ENCODE measurements at places on chromosomes 2 and 18. TPM values are rescaled to one million over a fixed set of nuclear protein-coding genes. Genes with fewer than 3 reads are reported as not detected.

GRCh38 chr2:216574586-216574985 lies 58.6 kb upstream of the IGFBP2 start:
- H3K36me3 ChIP-seq, result peaks cover 10% of the 10 kb centered on the region
- no peaks in the 10 kb centered on the region for H3K27me3 ChIP-seq
- peaks cover 8% of the 10 kb centered on the region for H3K4me1 ChIP-seq
- H3K4me3 ChIP-seq, result no peak overlapping the region
- DNase-seq, result no peak
- H3K27ac ChIP-seq, result no peak overlapping the region

Gene HOXD3
- not detected for total RNA-seq

- no peaks in the 10 kb centered on the region for H3K36me3 ChIP-seq
- no peak overlapping the region for H3K4me3 ChIP-seq
- no peak for DNase-seq
- H3K27ac ChIP-seq, result no peak overlapping the region
- H3K4me1 ChIP-seq, result 0 out of 2 replicates have a peak, but pooled peaks cover 4% of the 10 kb centered on the region
These were observed 96.2 kb downstream of the COPS8 start for GRCh38 chr2:237181844-237182243.

GRCh38 chr2:66095820-66096345 lies 339.0 kb upstream of the MEIS1 start:
- no peaks in the 10 kb centered on the region for H3K27me3 ChIP-seq
- H3K4me1 ChIP-seq, result 0 out of 2 replicates have a peak, but pooled peaks cover 4% of the 10 kb centered on the region
- no peak overlapping the region for H3K27ac ChIP-seq
- peak; percentile 20 for DNase-seq
- H3K36me3 ChIP-seq, result 0 out of 2 replicates have a peak, but pooled peaks cover 2% of the 10 kb centered on the region

GRCh38 chr2:43007901-43008300 lies 215.5 kb upstream of the HAAO start:
- peaks cover 7% of the 10 kb centered on the region for H3K4me1 ChIP-seq
- H3K27ac ChIP-seq, result no peak overlapping the region
- H3K4me3 ChIP-seq, result no peak overlapping the region
- H3K36me3 ChIP-seq, result peaks cover 5% of the 10 kb centered on the region
- no peaks in the 10 kb centered on the region for H3K27me3 ChIP-seq

GRCh38 chr2:98148595-98149332 lies 61.8 kb downstream of the VWA3B start:
- no peak overlapping the region for H3K4me3 ChIP-seq
- H3K4me1 ChIP-seq, result no peaks in the 10 kb centered on the region
- H3K27ac ChIP-seq, result no peak overlapping the region
- H3K36me3 ChIP-seq, result no peaks in the 10 kb centered on the region

GRCh38 chr2:231617059-231617926 lies 24.6 kb downstream of the TEX44 start:
- no peaks in the 10 kb centered on the region for H3K27me3 ChIP-seq
- no peaks in the 10 kb centered on the region for H3K36me3 ChIP-seq
- peak overlapping the region; percentile 62 for H3K27ac ChIP-seq
- no peak for DNase-seq

Gene TGFA
- total RNA-seq, result 3.0 TPM

DNA sequence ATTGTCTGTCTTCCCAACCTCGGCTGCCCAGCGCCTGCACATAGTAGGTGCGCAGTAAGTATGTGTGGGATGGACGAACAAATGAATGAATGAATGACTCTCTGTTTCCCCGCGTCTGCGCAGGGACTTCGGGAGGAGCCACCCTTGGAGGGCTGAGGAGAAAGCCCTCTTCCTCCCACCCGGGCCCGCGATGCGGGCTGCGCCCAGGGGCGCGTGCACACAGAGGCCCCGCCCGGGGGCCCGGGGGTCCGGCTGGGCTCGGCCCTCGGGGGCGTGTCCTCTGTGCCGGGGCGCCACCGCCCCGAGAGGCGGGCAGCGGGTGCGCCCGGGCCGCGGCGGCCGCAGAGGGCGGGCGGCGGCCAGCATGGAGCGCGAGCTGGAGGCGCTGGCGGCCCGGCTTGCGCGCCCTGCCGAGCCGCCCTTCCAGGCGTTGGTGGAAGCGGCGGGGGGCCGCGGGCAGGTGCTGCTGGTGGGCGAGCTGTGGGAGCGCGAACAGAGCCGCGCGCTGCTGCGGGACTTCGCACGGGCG lies at the start of gene C2orf72:
Gene C2orf72 (plus strand): TSS at position 322 of the 529 bp plus-strand sequence. CDS start 43 bp downstream, at position 365.
- peak; percentile 26 for DNase-seq
- peaks cover 11% of the 10 kb centered on the region for H3K4me1 ChIP-seq
- peaks cover 79% of the 10 kb centered on the region for H3K27me3 ChIP-seq
- no peak within 1 kb of the TSS for H3K27ac ChIP-seq

GRCh38 chr2:38485734-38486133 lies 108.7 kb upstream of the ATL2 start:
- no peak overlapping the region for H3K27ac ChIP-seq
- no peak overlapping the region for H3K4me3 ChIP-seq
- peaks cover 13% of the 10 kb centered on the region for H3K4me1 ChIP-seq
- DNase-seq, result no peak

DNA sequence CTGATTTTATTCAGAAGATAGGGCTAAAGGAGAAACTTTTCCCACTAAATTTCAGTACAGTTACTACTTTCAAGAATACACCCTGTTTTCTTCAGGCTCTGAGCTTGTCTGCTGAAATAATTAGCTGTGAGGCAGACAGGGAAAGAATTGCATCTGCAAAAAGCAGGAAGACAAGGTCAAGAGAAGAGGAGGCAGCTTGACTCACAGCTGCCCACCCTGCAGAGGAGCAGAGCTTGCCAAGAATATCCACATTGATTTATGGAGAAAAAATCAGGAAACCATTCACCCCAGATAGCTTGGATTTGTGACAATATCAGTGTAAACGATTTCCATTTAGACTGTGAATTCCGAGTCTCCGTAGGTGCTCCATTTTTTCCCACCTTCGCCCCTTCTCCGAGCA lies 49.0 kb downstream of the ACTR2 start:
- peaks cover 14% of the 10 kb centered on the region for H3K36me3 ChIP-seq
- peaks cover 3% of the 10 kb centered on the region for H3K4me1 ChIP-seq
- DNase-seq, result no peak
- H3K27me3 ChIP-seq, result peaks cover 100% of the 10 kb centered on the region
- no peak overlapping the region for H3K27ac ChIP-seq

- no peaks in the 10 kb centered on the region for H3K27me3 ChIP-seq
- H3K36me3 ChIP-seq, result no peaks in the 10 kb centered on the region
These were observed 110.6 kb upstream of the LYPD1 start for GRCh38 chr2:132780651-132781050.

DNA sequence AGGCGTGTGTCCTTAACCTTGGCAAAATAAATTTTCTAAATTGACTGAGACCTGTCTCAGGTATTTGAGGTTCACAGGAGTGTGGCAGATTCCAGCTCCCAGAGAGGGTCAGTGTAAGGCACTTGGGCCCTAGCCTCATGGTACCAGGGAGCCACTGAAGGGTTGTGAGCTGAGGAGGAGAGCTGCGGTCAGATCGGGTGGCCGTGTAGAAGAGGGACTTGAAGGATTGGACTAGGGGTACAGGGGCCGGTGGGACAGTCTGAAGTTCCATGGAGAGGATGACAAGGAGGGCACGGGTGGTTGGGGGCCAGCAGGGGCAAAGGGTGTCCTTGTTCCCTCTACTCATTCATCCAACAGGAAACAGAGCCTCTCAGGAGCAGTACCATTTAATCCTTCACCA lies 327.0 kb upstream of the HS6ST1 start:
- H3K27ac ChIP-seq, result peak overlapping the region; percentile 98
- H3K27me3 ChIP-seq, result peaks cover 26% of the 10 kb centered on the region
- H3K36me3 ChIP-seq, result no peaks in the 10 kb centered on the region
- no peak overlapping the region for H3K4me3 ChIP-seq
- H3K4me1 ChIP-seq, result peaks cover 71% of the 10 kb centered on the region
- no peak for DNase-seq

Gene RAB27B
- 0.80 TPM for total RNA-seq

DNA sequence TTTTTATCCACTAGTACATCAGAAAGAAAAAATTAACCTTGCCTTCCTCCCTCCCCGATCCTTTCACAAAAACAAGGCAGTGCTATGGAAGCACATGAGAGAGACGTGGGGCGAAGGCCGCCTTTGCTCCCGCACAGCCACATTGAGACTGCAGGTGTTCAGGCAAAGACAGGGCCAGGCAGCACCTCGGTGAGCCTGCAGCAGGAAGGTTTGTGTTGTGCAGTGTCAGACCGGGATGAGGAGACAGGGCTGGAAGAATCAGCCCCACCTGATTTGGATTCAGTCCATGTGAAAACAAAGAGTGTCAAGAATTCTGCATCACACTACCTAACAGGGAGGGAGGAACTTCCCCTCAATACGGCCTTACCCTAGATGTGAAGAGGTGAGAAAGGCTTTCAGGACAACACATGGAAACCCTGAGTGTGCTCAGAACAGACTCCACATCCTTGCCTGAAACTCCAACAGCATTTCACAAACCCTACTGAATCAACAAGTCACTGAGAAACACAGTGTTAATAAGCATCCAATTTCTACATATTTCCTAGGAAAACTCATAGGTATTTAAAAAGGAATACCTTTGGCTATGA lies 59.6 kb downstream of the HDAC4 start:
- peaks cover 43% of the 10 kb centered on the region for H3K4me1 ChIP-seq
- H3K27ac ChIP-seq, result no peak overlapping the region
- H3K4me3 ChIP-seq, result no peak overlapping the region
- no peak for DNase-seq

DNA sequence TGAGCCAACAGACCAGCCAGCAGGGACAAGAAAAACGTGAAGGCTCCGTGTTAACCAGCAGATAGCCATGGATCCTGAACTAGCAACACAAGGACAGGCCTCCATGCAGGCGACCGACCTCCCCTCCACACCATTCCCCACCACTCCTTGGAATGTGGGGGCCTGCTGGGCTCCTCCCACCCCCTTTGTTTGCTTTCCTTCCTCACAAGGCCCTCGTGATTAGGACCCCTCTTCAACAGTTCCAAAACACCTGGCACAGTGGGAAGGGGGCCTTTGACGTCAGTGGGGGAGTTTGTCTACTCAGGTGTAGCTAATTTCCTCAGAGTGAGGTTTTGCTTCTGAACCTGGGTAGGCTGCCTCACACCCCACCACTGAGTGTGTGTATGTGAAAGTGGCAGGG lies 37.8 kb downstream of the SLC14A2 start:
- peaks cover 30% of the 10 kb centered on the region for H3K27me3 ChIP-seq
- no peak overlapping the region for H3K4me3 ChIP-seq
- DNase-seq, result no peak
- 0 out of 2 replicates have a peak, but pooled peaks cover 4% of the 10 kb centered on the region for H3K36me3 ChIP-seq
- no peak overlapping the region for H3K27ac ChIP-seq

DNA sequence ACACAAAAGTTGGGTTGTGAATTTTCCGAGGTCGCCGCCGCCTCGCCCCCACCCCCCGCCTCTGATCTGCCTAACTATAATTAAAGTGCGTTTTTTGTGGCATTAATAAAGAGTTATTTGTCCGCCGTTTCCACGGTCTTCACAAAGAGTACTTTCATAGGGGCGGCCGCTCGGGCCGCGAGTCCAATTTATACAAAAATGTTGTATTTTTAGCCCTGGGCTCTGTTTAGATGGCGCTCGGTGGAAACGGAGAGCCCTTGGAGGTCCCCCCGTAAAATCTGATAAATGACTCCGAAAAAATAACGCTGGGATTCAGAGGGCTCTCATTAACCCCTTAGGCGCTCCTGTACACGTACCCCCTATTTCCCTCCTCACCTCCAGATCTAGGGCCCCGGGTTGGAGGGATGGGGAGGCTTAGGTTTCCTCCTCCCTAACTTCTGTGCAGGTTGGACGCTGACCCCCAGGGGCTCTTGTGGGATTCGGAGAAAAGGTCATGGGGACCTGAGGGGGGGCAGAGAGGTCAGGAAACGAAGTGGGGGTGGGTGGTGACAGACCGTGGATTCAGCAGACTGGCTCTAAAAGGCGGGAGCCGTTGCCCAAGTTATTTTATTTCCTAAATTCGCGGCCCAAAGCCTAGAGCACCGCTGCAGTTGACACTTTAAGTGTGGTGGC lies 1.9 kb downstream of the CYP26B1 start:
- H3K4me3 ChIP-seq, result peak overlapping the region; percentile 74
- H3K4me1 ChIP-seq, result peaks cover 45% of the 10 kb centered on the region

DNA sequence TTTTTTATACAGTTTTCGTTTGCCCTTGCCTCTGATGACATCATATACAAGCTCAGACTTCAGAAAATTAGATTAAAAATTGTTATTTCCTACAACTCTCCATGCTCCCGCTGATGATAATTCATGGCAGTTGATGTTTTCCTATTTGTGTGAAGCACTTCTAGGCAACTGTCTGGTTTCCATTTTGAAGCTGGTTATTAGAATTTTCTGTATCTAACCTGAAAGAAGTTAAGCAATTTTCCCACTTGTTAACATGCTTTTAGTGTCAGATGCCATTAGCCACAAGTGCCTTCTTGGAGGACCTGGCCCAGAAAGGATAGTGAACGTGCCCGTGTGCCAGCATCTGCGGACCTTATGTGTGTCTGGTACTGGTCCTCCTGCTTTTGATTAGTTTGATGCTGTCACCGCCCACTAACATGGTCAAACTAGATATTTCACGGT lies 347.6 kb upstream of the RAB12 start:
- H3K27ac ChIP-seq, result no peak overlapping the region
- no peak for DNase-seq
- H3K4me1 ChIP-seq, result peaks cover 27% of the 10 kb centered on the region
- no peak overlapping the region for H3K4me3 ChIP-seq
- no peaks in the 10 kb centered on the region for H3K36me3 ChIP-seq

DNA sequence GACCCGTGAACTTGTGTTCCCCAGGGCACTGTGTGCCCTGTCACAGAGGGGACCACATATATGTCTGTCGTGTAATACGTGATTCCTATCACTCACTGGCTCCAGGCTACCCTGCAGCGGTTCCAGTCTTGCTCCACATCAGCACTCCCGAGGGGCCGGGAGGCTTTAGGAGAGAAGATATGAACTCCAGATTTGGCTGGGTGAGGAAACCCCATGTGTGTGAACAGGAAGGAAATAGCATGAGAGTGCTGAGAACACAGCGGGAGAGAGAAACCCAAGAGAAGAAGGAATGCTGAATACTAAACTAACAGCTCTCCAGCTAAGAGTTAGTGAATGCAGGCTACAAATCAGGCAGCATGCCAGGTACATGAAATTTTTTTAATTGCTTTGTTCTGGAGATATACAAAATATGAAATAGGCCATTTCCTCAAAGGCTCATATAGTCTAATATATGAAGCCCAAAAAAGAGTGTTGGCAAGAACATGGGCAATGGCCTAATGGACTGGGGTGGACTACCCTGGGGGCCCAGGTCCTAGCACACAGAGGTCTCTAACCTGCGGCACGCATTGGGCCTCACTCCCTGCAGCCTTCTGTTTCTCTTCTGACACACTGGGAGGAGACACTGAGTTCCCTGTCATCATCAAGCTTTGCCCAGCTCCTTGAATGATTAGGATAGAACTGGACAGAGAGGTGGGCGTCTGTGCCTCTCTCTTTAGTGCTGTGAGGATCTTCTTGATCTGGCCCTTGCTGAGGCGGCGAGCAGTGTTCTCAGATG lies 372.8 kb upstream of the RAB6C start:
- peaks cover 12% of the 10 kb centered on the region for H3K27me3 ChIP-seq
- H3K4me1 ChIP-seq, result peaks cover 23% of the 10 kb centered on the region
- peak overlapping the region; percentile 37 for H3K27ac ChIP-seq
- DNase-seq, result no peak
- no peak overlapping the region for H3K4me3 ChIP-seq

GRCh38 chr18:2425426-2426317 lies 145.6 kb downstream of the METTL4 start:
- no peaks in the 10 kb centered on the region for H3K27me3 ChIP-seq
- H3K27ac ChIP-seq, result no peak overlapping the region
- H3K36me3 ChIP-seq, result 0 out of 2 replicates have a peak, but pooled peaks cover 4% of the 10 kb centered on the region

Gene PFN4
- total RNA-seq, result not detected

Gene REG3G
- 0.30 TPM for total RNA-seq

Gene STPG4
- total RNA-seq, result not detected

- peaks cover 25% of the 10 kb centered on the region for H3K27me3 ChIP-seq
- peaks cover 16% of the 10 kb centered on the region for H3K36me3 ChIP-seq
- H3K4me1 ChIP-seq, result peaks cover 38% of the 10 kb centered on the region
- H3K27ac ChIP-seq, result no peak overlapping the region
- H3K4me3 ChIP-seq, result no peak overlapping the region
These were observed 6.8 kb upstream of the SNTG2 start for GRCh38 chr2:943821-944220.

Gene ABCG8
- 0.25 TPM for total RNA-seq

Data from WTC11 (cell line).